Activated CD4-positive, alpha-beta T cell treated with anti-CD3 and anti-CD28 coated beads for 36 hours (primary cell): ENCODE measurements at places on chromosomes 6 and 20. TPM values are rescaled to one million over a fixed set of nuclear protein-coding genes. Genes with fewer than 3 reads are reported as not detected.

The LAMA2 gene
- total RNA-seq, result 0.65 TPM

The SAPCD1 gene
- total RNA-seq, result 12.2 TPM

The MAVS gene
- total RNA-seq, result 25.9 TPM

The SYNJ2 gene
- total RNA-seq, result 30.1 TPM

The SAMD10 gene
- 30.7 TPM for total RNA-seq

- H3K27me3 ChIP-seq, result peaks cover 85% of the 10 kb centered on the region
- peaks cover 21% of the 10 kb centered on the region for H3K36me3 ChIP-seq
- H3K27ac ChIP-seq, result peak overlapping the region; percentile 40
Observed at GRCh38 chr6:10411131-10411970, 3.5 kb downstream of the TFAP2A start.

GRCh38 chr6:56222499-56222898 is 24.9 kb downstream of the COL21A1 start:
- H3K27ac ChIP-seq, result no peak overlapping the region
- no peak for DNase-seq
- no peaks in the 10 kb centered on the region for H3K4me1 ChIP-seq
- H3K27me3 ChIP-seq, result no peaks in the 10 kb centered on the region
- H3K4me3 ChIP-seq, result no peak overlapping the region
- H3K36me3 ChIP-seq, result no peaks in the 10 kb centered on the region

- DNase-seq, result no peak
- no peak overlapping the region for H3K27ac ChIP-seq
- peaks cover 5% of the 10 kb centered on the region for H3K27me3 ChIP-seq
Observed at GRCh38 chr6:33160096-33160495, 32.2 kb downstream of the COL11A2 start.

- H3K4me1 ChIP-seq, result peaks cover 86% of the 10 kb centered on the region
- no peak overlapping the region for H3K4me3 ChIP-seq
- no peaks in the 10 kb centered on the region for H3K27me3 ChIP-seq
- H3K36me3 ChIP-seq, result peaks cover 6% of the 10 kb centered on the region
- DNase-seq, result no peak
Observed at GRCh38 chr20:34011275-34011674, 17.6 kb downstream of the RALY start.

GRCh38 chr6:24923885-24924401 is 11.8 kb downstream of the RIPOR2 start:
- no peaks in the 10 kb centered on the region for H3K27me3 ChIP-seq
- H3K27ac ChIP-seq, result peak overlapping the region; percentile 94
- peaks cover 13% of the 10 kb centered on the region for H3K36me3 ChIP-seq

- H3K4me1 ChIP-seq, result no peaks in the 10 kb centered on the region
- H3K4me3 ChIP-seq, result no peak overlapping the region
- no peak overlapping the region for H3K27ac ChIP-seq
- H3K36me3 ChIP-seq, result no peaks in the 10 kb centered on the region
- peaks cover 23% of the 10 kb centered on the region for H3K27me3 ChIP-seq
- DNase-seq, result no peak
Observed at GRCh38 chr6:5080574-5080973, 4.6 kb upstream of the PPP1R3G start.

GRCh38 chr20:10584371-10584770 is 89.4 kb downstream of the JAG1 start:
- DNase-seq, result no peak
- H3K27ac ChIP-seq, result no peak overlapping the region
- peaks cover 5% of the 10 kb centered on the region for H3K36me3 ChIP-seq
